ENCODE measurements at places on chromosomes 5 and 9.

- DNase-seq, result no peak
These were observed 419.4 kb downstream of the RAB3C start for GRCh38 chr5:59002162-59002825.

DNA sequence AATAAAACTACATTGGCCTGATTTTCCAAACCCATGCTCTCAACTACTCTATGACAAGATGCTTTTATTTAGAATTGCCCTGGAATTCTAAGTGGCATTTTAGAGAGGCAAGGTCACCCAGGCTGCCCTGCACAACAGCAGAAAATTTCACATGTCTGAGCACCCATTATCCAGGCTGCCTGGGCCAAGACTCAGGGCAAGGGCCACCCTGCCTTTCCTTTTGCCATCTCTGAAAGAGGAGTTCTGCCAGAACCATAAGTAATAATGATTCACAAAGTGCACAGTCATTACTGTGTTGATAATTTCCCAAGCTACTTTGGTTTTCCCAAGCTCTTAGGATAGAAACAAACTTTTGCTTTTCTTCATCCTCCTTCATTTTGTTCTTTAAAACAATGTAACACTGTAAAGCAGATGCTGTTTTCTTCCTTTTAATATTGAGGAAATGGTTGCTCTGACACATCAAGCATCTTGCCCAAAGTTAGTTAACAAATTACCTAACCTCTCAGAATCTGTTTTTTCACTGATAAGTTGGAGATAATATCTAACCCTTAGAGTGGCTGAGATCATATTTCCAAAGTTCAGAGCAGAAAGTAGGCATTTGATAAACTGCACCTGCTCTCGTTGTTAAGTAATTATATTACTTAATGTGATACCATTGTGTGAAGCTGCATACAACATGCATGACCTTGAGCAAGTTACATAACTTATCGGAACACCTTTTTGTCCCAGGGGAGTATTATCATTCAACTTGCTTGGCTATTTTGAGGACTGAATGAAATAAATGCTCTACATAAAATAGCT is 325.6 kb downstream of the PRELID2 start:
- DNase-seq, result no peak

DNA sequence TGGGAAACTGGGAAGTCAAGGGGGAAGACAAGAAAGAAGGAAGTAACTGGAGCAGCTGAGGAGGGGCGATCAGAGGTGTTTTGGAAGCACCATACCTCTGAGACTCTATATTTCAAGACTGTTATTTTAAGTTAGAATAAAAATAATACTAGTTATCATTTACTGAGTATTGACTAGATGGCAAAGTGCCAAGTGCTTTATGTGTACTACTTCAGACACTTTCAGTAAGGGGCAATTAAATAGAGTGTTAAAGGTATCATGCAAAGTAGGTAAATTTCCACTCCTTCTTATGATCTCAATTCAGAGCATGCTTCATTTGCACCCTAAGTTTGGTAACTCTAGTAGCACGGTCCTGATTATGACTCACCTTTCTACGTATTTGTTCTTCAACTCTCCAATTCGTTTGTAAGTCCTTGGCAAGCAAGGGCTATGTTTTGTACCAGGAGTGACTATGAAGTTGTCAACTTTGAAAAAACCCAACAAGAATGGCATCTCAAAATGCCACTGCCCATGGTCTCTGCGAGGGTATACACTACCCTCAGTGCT is 152.4 kb upstream of the RAPGEF1 start:
- no peak for DNase-seq

DNA sequence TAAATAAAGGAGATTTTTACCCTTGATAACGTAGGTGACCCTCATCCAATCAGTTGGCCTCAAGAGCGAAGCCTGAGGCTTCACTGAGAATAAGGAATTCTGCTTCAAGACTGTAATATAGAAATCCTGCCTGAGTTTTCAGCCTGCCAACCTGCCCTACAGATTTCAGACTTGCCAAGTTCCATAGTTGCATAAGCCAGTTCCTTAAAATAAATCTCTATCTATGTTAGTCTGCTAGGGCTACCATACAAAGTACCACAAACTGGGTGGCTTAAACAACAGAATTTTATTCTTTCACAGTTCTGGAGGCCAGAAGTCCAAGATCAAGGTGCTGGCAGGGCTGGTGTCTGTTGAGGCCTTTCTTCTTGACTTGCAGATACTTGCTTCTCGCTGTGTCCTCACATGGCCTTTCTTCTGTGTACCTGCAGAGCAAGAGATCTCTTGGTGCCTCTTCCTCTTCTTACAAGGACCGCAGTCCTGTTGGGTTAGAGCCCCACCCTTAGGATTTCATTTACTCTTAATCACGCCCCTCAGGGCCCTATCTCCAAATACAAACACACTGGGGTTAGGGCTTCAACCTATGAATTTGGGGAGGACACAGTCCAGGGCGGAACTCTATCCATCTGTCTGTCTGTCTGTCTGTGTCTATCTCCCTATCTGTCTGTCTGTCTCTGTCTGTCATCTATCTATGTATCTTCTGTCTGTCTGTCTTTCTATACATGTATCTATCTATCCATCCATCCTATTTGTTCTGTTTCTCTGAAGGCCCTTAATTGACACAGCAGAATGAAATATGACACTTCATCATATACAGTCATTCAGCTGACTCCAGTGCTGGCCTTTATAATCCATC is 17.0 kb upstream of the CMBL start:
- DNase-seq, result no peak

DNA sequence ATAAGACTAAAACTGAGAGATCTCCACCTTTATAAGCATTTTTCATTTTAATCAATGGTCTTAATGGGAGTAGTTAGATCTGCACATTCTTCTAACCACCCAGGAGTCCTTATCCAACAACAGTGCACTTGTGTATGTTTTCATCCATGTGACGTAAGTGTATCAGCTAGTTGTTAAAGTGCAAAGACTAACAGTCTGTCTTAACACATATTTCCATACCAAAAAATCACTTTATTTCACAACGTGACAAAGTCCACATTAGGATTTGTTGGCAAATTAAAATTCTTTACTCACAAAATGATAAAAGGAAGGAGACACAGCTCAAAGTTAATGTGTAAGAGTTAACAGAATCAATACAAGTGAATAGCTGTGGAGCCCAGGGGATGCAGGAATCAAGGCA is 1.9 kb upstream of the SMC2 start:
- no peak for DNase-seq
